ENCODE measurements at places on chromosomes 1 and 21.

GRCh38 chr1:66599346-66599745, 65.4 kb downstream of the SGIP1 start:
- DNase-seq: no peak

DNA sequence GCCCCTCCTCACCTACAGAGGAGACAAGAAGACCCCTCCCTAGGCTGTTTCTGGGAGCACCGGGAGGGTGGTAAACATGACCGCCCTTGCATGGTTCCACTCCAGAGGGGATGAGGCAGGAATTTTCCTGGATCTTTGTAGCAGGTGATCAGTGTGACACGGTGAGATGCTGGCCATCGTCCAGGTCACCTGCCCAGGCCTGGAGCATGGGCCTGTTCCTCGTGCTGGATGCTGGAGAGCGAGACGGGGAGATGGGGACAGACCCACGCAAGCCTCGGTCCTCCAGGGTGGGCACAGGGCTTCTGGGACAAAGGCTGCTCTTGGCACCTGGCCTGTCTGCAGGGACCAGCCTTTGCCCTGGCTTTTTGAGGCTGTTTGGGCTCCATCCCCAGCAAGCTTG, 46.2 kb downstream of the DMRTB1 start:
- no peak for DNase-seq

DNA sequence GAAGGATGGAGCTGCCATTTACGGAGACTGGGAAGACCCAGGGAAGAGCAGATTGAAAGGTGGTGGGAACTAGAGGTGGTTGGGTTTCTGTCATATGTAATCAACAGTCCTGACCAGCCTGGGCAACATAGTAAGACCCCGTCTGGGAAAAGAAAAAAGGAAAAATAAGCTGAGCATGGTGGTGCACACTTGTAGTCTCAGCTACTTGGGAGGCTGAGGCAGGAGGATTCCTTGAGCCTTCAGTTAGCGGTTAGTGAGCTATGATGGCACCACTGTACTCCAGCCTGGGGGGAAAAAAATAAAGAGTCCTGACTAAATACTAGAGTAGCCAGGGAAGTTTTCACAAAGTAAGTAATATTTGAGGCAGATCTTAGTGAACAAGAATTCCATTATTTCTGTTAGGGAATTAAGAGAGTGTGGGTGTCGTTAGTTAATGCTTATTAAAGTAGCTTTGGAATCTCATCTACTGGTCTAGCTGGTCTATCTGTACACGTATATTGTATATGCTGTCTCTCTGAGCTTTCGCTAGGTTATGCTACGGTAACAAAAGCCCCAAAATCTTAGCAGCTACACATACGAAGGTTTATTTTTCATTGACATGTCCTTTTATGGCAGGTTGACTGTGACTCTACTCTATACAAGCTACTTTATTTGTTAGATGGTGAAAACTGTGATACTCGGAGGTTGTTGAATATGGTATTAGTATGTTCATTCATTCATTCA, 4.4 kb downstream of the NBPF1 start:
- no peak for DNase-seq

GRCh38 chr1:179341943-179342547, 23.7 kb upstream of the AXDND1 start:
- no peak for DNase-seq

DNA sequence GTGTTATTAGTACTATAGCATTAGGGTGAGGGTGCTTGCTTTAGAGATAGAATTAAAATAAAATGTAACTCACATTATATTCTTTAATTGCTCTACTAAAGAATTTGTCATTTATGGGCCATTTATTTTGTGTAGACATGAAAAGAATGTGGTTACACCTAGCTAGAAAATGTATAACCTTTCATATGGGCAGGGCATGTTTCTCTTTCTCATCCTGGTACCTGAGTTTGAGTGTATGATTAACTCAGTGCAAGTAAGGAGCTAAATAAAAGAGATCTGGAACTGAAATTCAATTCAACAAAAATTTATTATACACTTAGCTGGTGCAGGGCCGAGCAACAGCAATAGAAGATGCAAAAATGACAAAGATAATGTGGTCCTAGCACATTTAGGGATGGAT, 47.4 kb downstream of the MAP3K7CL start:
- no peak for DNase-seq

GRCh38 chr1:167630568-167631385, 745 bp downstream of the RCSD1 start:
- no peak for DNase-seq

DNA sequence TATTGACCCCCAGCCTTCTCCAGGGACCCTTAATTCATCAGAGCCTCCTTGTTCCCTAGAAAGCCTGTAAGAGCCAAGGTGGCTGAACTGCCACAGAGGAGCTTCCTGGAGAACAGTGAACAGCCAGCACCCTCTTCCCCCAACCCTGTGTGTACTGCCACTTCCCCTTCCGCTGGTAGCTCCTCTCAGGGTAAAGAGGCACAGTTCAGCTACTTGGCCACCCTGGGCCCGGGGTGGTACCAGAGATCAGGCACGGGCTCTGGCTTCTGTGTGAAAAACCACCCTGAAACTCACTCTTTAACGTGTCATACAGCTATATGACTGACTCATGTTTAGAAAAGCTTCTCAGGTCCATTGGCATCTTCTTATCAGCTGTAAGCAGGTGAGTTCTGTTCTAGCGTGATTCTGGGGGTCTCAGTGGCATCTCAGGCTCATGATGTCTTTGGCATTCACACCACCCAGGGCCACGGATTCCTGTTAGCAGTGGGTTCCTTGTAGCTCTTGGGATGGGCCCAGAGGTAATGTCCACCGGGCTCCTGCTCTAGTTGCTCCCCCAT, 22.4 kb downstream of the ARMH1 start:
- no peak for DNase-seq

- no peak for DNase-seq
Measured at GRCh38 chr1:118042501-118042900, 113.0 kb downstream of the WDR3 start.

GRCh38 chr21:18356801-18357200, 46.8 kb downstream of the TMPRSS15 start:
- DNase-seq: no peak

DNA sequence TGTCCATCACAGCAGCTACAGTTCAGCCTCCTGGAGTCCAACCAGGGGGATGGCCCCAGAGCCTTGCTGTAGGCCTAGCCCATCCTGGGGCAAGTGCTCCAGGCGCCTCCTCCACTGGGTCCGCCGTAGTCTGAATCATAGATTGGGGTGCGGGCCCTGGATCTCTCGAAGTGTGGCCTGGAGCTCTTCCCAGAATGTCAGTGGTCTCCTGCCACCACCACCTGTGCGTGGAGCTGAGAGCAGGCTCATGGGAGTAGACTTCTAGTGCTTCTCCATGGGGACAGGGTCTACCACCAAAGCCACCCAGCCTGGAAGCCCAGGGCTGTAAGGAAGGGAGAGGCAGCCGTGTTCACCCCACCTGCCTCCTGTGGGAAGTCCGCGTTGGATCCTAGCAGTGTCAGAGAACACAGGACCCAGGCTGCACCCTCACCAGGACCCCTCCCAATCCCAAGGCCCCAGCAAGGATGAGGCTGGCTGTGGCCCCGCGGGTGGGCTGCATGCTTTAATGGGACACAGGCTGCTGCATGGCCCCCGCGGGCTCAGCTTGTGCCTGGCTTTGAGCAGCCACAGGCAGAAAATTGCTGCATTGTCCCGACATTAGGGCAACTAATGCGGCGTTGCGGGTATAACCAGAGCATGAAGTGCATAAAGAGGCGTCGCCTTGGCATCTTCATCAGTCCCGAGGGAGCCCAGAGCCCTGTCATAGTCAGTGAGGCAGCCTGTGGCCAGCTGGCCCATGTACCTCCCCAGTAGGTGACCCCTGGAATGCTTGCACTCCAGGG, 735 bp upstream of the HES3 start:
- no peak for DNase-seq

- DNase-seq: no peak
Measured at GRCh38 chr1:205315008-205315618, 6.4 kb downstream of the NUAK2 start.

DNA sequence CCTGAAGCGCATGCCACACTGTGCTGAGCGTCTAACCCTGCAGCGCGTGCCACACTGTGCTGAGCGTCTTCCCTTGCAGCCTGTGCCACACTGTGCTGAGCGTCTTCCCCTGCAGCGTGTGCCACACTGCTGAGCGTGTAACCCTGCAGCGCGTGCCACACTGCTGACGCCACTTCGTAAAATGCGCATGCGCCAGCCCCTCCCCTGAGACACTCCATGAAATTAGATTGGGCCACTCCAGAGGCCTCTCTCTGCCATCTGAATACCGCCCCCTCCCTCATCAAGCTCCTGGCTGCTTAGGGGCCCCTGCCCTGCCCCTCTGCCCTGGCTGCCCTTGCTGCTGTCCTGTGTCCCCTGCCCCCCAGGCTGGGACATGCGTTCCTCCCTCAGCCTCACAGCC, 84.8 kb downstream of the POFUT2 start:
- no peak for DNase-seq

GRCh38 chr1:246043556-246043955, 463.5 kb downstream of the SMYD3 start:
- no peak for DNase-seq

DNA sequence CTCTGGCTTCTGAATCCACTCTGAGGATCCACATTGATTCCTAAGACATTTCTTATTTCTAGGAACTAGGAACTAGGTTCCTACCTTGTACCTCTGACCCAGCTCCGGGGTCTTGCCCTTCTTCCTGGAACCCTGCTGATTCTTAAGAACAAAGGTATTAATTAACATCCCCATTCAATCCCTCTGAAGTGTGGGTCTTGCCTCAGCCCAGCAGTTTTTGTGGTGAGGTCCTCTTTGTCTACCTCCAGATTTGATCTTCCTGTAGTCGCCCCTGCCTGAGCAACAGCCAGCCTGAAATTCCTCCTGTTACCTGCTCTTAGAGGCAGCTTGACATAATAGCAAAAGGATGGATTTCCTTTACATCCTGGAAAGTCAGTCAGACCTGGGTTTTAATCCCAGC, 46.7 kb upstream of the CAMK1G start:
- no peak for DNase-seq

GRCh38 chr1:219581344-219581743, 31.6 kb downstream of the ZC3H11B start:
- peak; percentile 13 for DNase-seq

DNA sequence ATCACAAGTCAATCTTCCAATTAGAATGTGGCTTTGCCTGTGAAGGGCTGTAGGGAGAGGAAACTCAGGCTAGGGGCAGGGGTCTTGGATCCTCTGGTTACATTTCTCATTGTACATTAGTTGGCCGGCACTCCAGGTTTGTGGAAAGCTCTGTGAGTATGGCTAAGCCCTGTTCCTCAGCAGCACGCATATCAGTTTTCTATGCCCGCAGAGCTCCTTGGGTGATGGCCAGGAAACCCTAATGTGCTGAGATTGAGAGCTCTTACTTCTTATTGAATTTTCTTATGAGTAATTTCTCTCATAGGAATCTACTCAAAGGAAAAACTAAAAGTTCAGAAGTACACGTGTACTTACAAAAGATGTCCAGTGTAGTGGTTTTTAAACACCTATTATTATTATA, 30.7 kb upstream of the STMN1 start:
- no peak for DNase-seq

- no peak for DNase-seq
Measured at GRCh38 chr1:92902406-92902744, 58.9 kb downstream of the DIPK1A start.

DNA sequence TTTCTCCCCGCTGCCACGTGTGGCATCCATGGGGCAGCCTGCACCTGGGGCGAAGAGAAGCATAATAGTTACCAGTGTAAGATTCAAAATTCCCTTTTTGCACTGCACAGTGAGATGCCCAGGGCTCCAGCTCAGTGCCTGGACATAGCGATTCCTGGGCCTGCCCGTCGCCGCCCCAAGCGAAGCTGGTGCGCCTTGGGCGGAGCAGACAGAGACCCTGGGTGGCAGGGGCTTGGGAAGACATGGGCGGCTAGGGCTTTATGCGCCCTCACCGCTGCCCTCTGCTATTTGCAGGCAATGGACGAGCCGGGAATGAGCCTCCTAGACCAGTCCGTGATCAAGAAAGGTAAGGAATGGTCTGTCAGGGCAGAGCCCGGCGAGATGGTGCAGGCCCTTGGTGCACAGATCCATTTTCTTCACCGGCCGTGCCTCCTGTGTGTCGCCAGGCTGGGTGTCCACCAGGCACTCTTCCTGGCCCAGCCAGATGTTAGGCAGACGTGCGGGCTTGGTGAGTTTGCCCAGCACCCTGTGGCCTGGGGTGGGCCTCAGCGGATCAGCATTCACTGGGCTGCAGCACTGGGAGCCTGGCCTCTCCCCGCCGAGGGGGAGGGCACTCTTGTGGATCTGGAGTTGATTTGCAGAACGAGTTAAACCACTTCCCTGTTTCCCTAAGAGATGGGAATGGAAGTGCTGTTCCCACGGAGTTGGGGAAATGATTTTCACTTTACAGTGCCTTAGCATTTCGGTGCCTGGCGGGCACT, 1.7 kb downstream of the TFAP2E start:
- DNase-seq: peak; percentile 73

GRCh38 chr1:183945428-183946319, 91.9 kb downstream of the COLGALT2 start:
- DNase-seq: no peak

- no peak for DNase-seq
Measured at GRCh38 chr21:42572906-42573495, 59.3 kb downstream of the SLC37A1 start.

DNA sequence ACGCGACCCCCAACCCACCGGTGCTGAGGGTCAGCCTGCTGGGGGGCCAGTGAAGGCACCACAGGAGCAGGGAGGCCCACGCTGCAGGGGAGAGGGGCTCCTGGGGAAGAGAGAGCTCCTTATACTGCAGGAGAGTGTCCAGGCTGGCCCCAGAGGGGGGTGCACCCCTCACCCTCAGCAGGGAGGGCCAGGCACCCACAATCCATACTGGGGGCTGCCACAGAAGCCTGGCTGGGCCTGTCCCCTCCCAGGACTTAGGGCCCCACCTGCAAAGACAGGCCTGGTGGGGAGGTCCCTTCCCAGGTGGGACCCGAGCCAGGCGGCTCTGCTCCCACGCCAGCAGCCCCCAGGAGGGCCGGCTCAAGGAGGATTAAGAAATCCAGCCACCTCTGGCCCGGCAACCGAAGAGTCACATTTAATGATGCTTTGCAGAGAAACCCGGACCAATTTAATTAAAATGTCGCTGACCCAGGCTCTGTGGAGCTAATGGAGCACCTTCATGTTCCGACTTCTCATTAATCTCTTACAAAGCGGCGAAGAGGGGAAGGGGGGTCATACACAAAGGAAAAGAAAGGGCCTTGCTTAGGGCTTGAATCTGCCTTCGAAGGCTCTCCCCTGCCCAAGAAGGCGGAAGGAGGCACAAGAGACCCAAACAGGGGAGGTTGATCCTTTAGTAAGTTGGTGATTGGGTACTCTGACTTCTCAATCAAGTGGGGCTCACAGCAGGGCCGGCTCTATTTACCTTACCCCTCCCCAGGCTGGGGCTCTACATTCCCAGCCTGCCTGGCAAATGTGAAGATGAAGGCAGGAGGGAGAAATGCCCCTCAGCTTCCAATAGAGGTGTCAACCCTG, 25.0 kb downstream of the WNT9A start:
- no peak for DNase-seq

Measured in T47D (cell line).